ENCODE measurements at places on chromosomes 1 and 21.

DNA sequence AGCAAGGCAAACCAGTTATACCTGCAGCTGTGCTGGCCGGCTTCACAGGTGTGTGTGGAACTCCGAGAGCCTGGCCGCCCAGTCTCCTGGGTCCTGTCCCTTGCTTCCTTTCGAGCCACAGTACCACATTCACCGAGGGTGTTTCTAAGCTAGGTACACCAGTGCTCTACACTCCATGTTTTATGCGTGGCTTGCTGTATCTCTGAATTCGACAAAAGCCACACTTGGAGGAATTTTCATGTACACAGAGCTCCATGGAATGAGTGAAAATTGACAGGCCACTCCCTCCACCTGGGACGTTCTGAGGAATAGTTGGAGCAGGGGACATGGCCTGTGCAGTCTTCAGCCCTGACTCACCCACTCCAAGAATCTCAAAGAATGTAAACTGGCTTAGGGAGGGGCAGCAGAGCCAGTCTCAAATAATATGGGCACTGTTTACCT, 14.0 kb downstream of the ETS2 start:
- DNase-seq, result peak; percentile 85

DNA sequence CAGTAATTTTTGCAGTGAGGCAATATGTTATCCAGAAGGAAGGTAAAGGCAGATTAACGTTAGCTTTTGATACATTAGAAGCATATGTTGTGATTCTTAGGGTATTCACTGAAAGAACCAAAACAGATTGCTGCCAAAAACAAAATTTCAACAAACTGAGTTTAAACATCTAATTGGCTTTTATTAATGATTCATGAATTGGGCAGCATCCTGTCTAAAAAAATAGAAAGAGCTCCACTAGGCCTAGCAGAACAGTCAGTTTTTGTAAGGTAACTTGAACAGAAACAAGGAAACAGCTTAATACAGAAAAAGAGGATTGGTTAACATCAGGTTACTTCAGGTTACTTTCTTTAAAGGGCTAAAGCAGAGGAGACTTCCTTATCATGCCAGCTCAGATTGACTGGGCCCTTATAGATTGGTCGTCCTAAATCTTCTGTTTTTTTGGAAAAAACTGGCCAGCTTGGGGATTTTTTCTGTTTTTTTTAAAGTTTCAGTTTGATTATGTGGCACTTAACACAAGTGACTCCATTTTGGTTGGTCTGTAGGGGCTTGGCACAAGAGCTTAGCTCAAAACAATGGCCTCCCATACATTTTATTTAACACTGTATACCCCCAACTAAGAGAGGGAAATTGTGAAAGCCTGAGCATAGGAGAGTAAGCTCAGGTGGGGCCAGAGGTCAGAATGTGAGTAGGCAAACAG, 36.8 kb upstream of the GALNT2 start:
- no peak for DNase-seq

GRCh38 chr1:29824511-29825273, 588.4 kb downstream of the PTPRU start:
- DNase-seq, result no peak

GRCh38 chr1:171460018-171460620, 25.2 kb upstream of the PRRC2C start:
- DNase-seq, result no peak

DNA sequence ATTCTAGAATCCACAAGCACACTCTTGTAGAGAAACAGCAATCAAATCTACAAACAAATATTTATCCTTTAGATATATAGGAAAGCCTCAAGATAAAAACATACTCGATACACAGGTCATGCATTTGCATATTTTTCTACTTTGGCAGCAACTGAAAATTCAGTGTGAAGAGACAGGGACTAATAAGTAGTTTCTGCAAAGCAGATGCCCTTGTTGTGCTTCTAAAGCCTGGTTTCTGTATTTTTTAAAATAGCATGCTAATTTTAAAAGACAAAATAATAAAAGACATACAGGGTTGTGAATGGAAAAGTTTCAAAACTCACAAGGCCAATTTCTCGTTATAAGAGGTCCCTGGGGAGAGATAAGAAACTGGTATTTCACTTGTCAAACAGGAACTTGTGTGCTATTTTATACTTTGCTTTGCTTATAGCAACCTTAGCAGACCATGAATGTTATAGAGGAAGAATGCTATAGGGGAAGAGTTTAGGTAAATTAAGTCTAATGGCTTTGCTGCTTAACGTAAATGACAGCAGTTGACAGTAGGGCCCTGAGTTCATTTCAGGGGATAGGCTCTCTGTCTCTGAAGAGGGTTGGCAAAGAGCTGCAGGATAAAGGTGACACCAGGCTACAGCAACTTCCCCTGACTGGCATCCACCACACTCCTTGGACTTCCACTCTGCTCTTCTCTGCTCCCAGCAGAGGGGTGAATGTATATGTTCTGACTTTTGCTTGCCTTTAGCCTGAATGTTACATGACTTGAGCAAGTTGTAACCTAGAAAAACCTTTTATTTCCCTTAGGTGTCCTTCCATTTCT, 9.4 kb upstream of the RGS13 start:
- DNase-seq, result no peak

DNA sequence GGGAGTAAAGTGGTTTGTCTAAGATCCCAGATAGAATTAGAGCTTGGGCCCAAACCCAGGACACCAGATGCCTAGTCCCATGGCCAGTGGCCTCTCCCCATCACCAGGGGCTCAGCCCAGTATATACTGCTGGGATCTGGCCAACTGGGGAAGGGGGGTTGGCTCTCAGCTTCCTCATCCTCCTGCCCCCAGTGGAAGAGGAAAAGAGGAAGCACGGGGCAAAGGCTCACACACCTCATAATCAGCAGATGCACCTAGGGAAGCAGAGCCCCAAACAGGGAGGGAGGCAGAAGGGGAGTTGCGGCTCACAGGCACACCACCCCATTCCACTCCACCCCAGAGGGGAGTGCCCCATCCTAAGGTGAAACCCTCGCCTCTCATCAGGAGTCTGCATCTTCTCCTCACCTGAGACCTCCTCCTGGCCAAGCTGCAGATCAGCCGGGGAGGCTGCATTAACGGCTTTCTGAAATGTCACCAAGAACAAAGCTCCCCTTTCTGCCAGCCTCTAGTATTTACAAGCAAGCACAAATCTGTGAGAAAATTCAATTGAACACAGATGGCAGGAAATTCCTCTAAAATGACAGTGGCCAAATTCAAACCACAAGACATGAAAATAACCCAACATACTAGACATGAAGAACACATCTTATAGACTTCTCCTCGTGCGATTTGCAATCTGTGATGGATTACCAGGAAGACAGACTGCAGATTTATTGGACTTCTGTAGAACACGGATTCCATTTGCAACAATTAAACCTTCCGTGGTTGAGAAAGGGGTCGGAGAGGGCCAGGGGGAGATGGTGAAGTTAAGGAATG, 82.8 kb downstream of the GLIS1 start:
- DNase-seq, result no peak

DNA sequence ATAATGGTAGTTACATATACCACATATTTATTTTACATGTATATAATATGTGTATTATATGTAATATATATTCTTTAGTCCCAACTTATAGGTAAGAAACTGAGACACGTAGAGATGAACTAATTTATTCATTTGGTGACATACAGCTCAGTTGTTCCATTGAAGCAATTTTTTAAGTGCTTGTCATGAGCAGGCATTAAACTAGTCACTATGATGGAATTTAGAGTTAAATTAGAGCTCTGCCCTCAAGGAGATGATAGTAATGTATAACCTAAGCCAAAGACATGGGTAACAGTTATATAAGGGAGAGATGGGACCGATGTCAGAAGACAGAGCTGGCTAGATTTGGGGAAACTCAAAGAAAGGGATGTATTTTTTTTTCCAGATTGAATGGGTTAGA, 83.0 kb downstream of the ST6GALNAC5 start:
- no peak for DNase-seq

- no peak for DNase-seq
Observed at GRCh38 chr1:27876341-27877114, 4.2 kb downstream of the THEMIS2 start.

DNA sequence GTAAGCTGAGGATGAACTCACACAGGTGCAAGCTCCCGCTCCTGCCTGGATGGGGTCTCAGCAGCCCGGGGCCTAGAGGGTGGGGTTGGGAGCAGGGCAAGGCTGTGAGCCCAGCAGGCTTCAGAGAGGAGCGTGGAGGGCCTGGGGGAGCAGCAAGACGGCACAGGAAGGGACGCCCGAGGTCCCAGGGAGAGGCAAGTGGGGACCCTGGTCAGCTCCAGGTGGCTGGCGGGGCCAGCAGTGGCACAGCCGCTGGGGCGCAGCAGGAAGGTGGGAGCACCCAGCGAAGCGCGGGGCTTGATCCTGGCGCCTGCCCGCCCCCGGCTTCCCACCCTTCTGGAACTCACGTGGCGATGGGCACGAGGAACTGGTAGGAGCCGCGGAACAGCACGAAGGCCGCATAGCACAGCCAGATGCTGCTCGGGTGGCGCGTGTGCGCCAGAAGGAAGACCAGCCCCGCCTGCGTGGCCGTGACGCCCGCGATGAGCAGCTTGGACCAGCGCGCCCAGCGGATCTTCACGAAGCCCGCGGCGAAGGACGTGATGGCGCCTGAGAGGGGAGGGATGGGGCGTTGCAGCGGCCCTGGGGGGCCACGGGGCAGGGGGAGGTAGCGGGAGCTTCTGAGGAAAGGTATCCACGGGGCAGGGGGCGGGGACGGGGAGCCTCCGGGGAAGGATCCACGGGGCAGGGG, 11.7 kb downstream of the SLC19A1 start:
- DNase-seq, result no peak

GRCh38 chr1:156812293-156812990, 4.2 kb downstream of the SH2D2A start:
- DNase-seq, result no peak

GRCh38 chr1:232629250-232630046, 485 bp downstream of the SIPA1L2 start:
- DNase-seq, result no peak

GRCh38 chr1:211260141-211261107, 1.3 kb downstream of the RCOR3 start:
- DNase-seq, result peak; percentile 52

DNA sequence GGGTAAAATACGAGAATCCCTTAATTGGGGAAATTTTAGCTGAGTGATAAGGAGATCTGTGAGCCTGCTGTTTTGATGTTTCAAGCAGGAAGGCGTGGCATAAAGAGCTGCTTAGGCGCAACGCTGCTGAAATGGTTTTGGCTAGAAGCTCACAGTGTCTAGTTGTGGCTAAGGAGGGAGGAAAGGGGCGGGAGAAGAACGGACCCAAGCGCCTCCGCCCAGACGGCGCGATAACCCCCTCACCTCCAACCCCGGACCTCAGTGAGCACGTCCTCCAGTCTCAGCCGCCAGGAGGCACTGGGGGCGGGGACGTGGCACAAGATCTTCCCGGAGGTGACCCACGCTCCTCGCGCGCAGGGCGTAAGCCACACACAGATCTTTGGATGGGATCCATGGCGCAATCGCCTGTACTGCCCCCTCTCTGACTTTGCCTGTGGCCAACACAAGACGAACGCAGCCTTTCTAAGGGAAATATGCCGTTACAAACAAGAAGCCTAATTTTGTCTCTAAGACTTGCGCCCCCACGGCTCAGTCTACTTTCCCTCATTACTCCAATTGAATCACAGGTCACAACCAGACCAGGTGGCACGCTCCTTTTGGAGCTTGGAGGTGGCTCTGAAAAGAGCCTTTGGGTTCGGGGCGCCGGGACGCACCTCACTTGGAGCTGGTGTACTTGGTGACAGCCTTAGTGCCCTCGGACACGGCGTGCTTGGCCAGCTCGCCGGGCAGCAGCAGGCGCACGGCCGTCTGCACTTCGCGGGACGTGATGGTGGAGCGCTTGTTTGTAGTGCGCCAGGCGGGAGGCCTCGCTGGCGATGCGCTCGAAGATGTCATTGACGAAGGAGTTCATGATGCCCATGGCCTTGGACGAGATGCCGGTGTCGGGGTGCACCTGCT, 23.4 kb upstream of the RNF187 start:
- DNase-seq, result no peak

DNA sequence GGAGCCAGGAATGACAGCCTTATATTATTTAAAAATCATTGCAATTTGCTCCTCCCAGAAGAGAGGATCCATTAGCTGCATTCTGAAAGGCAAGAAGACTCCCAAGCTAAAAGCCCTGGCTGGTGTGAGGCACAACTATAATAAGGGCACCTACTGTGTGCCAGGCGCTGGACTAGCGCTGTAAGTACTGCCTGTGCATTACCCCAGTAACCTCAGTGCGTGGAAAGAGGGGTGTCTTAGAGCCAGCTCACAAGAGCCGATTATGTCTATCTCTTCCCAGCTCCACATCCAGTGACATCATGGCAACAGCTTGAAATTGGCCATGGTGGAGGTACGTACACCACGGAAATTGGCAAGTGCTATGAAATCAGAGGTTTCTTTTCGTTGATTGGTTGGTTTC, 141.7 kb upstream of the IRF2BP2 start:
- DNase-seq, result no peak

DNA sequence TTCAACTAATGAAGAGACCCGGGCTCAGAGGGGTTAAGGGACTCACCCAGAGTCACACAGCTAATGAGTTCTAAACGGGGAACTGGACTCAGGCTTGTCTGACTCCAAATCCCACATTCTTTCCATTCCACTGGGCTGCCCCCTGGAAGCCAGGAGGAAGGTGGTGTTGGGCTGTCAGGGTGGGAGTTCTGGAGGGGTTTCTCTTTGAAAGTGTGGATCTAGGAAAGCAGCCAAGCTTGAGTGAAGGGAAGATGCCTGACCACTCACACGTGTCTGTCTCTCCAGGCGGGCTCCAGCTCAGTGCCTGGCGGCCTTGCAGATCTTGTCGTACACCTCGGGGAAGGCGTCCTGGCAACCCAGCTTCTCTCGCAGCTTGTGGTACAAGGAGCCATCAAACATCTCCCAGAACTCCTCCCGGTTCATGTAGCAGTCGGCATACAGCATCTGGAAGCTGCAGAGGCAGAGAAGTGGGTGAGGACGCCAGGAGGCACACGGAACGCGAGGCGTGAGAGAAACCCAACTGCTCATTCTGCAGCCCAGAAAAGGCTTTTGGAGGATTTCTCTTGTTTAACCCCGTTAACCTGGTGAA, 35.0 kb downstream of the DHCR24 start:
- DNase-seq, result no peak

DNA sequence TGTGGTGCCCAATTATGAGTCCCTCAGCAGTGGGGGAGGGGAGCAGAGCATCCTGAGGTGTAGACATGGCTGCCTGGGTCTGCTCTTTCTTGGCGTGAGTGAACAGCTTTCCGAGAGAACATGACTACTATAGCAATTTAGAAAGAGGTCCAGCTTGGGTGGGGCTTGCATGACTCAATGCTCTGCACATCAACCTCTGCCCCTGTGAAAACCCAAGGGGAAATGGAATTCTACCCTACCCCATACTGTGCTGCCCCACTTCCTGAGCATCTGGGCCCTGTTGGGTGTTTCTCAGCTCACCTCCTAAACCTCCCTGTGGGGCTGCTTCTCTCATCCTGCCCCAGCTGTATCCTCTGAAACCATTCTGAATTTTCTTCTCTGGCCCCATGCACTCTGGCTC, 8.2 kb upstream of the AZIN2 start:
- no peak for DNase-seq

DNA sequence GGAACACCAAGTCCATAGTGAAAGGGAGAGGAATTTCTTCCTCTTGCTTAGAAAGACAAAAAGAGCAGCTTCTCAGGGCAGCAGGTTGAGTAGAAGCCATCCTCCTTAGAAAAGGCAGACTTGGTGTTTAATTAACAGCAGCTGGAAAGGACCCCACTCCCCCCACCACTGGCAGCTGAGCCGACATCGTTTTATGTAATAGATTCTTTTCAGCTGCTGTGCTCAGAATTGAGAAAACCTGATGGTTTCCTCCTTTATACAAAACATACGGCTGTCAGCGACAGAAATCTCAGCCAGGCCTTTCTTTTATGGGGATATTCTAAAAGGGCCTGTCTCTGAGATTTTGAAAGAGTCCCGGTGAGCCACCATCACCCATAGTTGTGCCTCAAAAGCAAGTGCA, 49.9 kb downstream of the MAN1C1 start:
- no peak for DNase-seq
